ENCODE measurements at places on chromosomes 12 and 14. TPM values are rescaled to one million over a fixed set of nuclear protein-coding genes. Genes with fewer than 3 reads are reported as not detected.

Gene RDH5
- total RNA-seq: 3.3 TPM

Gene BEGAIN
- total RNA-seq: 0.88 TPM

Gene C3AR1
- 0.51 TPM for total RNA-seq

Gene OVCH1
- total RNA-seq: not detected

Gene KLRG1
- 1.1 TPM for total RNA-seq

Gene P2RX2
- total RNA-seq: not detected

Gene OTX2
- not detected for total RNA-seq

Gene CPNE6
- total RNA-seq: not detected

Gene CEP170B
- total RNA-seq: 14.3 TPM

Gene CLEC7A
- not detected for total RNA-seq

Gene TPH2
- not detected for total RNA-seq

Gene PZP
- not detected for total RNA-seq

Gene EXD2
- total RNA-seq: 25.3 TPM

Gene ZBTB1
- total RNA-seq: 66.8 TPM

Gene GALNT8
- not detected for total RNA-seq

Gene TSPAN9
- total RNA-seq: 49.6 TPM

Gene HOXC6
- total RNA-seq: 4.7 TPM

Gene LDHB
- total RNA-seq: 723 TPM

Gene TRIM9
- under 0.01 TPM for total RNA-seq

Gene ALX1
- total RNA-seq: 0.18 TPM

Gene TAS2R31
- 10.9 TPM for total RNA-seq

Gene GRIP1
- 3.6 TPM for total RNA-seq

Gene PRKCH
- 3.1 TPM for total RNA-seq

Gene OASL
- 0.18 TPM for total RNA-seq

Gene PAX9
- 0.05 TPM for total RNA-seq

Gene TDP1
- total RNA-seq: 19.3 TPM

Gene CFAP251
- total RNA-seq: 6.1 TPM

Gene KRT81
- not detected for total RNA-seq

Gene OTOGL
- under 0.01 TPM for total RNA-seq

Gene CRACR2A
- total RNA-seq: 0.78 TPM

Gene FIGNL2
- 0.09 TPM for total RNA-seq

Gene AGAP2
- total RNA-seq: 0.30 TPM

Gene NGB
- not detected for total RNA-seq

Gene SVOP
- total RNA-seq: not detected

Gene SLC8A3
- total RNA-seq: 0.89 TPM

Gene KRT74
- total RNA-seq: not detected

Gene MYF6
- total RNA-seq: not detected

Gene GPX2
- total RNA-seq: not detected

Gene KLRK1
- total RNA-seq: not detected

Gene ELK3
- 17.8 TPM for total RNA-seq

Gene TMEM132C
- not detected for total RNA-seq

Gene KRT79
- total RNA-seq: not detected

Gene LALBA
- total RNA-seq: not detected

Gene CLEC4D
- not detected for total RNA-seq

Gene LRFN5
- total RNA-seq: 5.6 TPM
